ENCODE measurements at places on chromosomes 1 and 21. TPM values are rescaled to one million over a fixed set of nuclear protein-coding genes. Genes with fewer than 3 reads are reported as not detected.
A peak's percentile ranks its signal among the peaks of the same experiment; 100 is the strongest.

- no peak for DNase-seq
Observed at GRCh38 chr1:119714583-119714982, 2.8 kb downstream of the PHGDH start.

- DNase-seq: no peak
Observed at GRCh38 chr1:117556341-117556740, 49.5 kb upstream of the TENT5C start.

DNA sequence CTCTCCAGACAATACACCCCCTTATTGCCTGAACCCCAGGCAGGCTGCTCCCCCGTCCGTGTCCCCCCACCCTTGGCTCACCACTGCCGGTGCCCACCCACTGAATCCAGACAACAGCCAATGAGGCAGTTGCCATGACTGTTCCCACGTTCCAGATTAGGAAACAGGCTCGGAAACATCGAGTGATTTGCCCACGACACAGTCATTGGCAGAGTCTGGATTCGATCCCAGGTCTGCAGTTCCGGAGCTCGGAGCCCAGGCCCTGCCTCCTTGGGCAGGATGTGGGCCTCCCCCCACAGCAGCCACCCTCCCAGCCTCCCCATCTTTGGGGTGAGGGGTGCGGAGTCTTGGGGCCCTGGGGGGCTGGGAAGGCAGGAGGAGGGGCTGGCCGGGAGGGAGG is 20.3 kb upstream of the CLSTN1 start:
- DNase-seq: no peak

TEKT2 gene
- not detected for total RNA-seq

DNA sequence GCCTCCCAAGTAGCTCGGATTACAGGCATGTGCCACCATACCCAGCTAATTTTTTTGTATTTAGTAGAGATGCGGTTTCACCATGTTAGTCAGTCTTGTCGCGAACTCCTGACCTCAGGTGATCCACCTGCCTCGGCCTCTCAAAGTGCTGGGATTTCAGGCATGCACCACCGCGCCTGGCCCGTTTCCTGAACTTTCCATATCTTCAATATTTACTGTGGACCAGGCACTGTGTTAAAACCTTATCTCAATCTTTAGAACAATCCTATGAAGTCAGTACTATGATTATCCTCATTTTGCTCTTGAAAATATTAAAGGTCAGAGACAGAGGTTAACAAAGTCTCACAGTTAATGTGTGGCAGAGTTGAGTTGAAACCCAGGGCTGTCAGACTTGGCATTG is 1.6 kb upstream of the ADCY10 start:
- DNase-seq: no peak

ADGRL2 gene
- 0.94 TPM for total RNA-seq

GNAT2 gene
- not detected for total RNA-seq

DNA sequence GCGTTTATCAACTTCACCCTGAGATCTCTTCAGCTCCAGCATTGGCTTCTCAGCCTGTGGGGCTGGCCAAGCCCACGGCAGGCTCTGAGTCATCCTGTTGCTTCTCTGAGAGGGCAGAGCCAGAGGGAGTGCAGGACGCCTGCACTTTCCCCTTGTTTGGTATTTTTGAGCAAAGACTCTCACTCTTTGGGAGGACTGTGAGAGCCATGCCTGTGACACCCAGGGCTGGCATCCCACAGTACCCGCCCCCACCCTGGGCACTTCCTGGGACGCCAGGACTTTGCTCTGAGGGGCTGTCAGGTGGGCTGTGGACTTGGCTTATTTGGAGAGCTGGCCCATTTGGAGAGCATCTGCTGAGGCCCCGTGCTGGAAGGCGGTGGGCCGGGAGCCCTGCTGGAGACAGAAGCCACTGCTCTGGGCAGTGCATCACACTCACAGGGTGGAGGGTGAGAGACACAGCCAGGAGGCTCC is 37.4 kb downstream of the VANGL1 start:
- DNase-seq: peak; percentile 86

DNA sequence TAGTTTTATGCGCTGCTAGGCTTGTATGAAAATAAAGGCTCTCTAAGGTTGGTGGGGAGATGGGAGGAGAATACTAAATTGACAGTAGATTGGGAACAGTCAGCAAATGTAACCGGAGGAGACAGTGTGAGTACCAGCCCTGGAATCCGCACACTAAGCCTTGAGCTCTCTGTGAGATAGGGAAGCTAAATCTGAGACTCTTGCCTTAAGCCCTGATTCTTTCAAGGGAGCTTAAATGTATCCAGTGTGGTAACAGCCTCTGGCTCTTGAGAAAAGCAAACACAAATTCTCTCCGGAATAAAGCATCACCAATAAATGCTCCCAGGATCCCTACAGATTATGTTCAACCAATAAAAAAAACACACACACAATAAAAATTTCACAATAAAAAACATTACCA is 33.0 kb upstream of the PDPN start:
- peak; percentile 24 for DNase-seq

DNA sequence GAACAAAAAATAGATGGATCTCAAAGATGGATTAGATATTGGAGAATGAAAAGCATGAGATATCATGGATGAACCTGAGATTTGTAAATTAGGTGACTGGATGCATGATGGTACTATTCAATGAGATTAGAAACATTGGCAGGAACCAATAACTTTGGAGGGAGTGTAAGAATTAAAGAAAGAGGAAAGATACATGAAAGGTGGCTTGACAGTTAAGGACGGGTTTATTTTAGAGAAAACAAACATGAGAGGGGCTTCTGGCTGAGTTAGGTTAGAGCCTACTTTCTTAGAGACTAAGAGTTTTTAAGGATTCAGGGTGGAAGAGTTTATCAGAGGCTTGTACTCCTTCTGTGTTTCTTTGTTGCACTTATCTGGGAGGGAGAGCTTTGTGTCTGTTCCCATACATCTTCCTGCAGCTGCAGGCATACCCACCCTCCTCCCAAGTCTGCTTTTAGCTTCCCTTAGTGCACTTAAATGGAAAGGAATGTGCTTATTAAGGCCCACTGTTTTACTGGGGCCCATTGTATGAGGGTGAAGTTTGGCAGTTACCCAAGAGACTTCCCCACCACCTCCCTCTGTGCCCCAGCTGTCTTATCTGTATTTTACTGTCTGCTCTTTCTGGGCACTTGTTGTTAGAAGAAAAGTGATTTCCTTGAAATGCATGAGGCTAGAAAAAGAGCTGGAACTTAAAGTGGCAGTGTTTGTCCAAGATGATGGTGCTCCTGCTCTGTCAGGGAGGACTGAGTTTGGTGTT is 26.1 kb upstream of the CR2 start:
- no peak for DNase-seq
